D721Med (cell line): ENCODE measurements at places on chromosomes 2 and 18.

DNA sequence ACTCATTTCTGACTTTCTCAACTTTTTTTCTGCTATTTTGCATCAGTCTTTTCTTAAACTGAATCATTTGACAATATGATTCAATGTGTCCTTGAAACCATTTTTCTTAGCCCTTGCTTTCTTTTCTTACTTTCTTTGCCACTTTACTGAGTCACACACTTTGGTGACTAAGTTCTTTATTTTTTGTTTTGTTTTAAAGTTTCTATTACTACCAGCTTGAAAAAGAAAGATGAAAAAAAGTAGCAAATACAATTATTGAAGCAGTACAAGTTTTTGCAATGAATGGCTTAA is 116.5 kb downstream of the DOCK10 start:
- no peak for DNase-seq

DNA sequence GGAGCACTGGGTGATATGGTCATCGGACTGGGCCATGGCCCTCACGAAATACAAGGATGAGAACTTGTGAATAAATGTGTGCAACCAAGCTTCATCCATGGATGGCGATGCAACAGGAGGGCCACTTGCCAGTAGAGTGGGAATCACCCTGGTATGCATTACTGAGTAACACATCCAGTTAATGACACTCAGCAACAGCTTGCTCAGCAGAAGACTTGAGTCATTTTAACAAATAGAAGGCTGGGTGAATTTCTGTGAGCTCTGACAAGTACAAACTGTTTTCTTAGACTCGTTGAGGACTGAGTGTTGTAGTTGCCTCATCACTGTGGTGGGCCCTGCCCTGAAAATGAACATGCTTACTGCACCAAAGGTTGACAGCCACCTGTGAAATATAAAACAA is 221.6 kb downstream of the NCKAP5 start:
- DNase-seq = no peak

- DNase-seq = no peak
Observed at GRCh38 chr2:95121093-95121406, 558 bp downstream of the MRPS5 start.

GRCh38 chr18:40821596-40822243 is 1133.3 kb upstream of the PIK3C3 start:
- no peak for DNase-seq

DNA sequence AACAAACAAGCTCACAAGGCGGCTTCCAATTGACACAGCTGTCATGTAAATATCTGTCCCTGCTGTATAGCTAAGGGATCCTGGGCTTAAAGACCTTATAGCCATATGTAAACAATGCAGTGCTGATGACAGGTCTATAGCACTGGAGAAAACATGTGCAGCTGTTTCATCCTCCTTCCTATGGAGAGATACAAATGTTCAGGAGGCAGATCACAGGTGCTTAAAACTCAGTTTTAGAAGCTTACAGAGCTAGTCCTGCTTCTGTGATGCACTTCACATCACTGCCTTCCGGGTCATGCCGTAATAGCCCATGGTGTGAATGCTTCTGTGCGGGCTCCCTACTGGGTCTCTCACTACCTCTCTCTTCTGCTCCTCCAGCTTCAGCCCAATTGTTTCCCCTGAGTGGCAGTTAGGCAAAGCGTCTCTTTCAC is 262.4 kb upstream of the CHST9 start:
- no peak for DNase-seq

GRCh38 chr2:47046271-47046670 is 108.8 kb downstream of the STPG4 start:
- no peak for DNase-seq

- no peak for DNase-seq
Observed at GRCh38 chr2:58313926-58314325, 72.8 kb upstream of the FANCL start.
